ENCODE measurements at places on chromosomes 2 and 18.
A peak's percentile ranks its signal among the peaks of the same experiment; 100 is the strongest.

- DNase-seq: peak; percentile 23
These were observed 111.4 kb downstream of the NFATC1 start for GRCh38 chr18:79507076-79507545.

- no peak for DNase-seq
These were observed 22.6 kb downstream of the MMADHC start for GRCh38 chr2:149564983-149565382.

GRCh38 chr2:143121079-143121478 lies 8.1 kb upstream of the ARHGAP15 start:
- no peak for DNase-seq

GRCh38 chr2:191604154-191604553 lies 73.8 kb upstream of the NABP1 start:
- no peak for DNase-seq

DNA sequence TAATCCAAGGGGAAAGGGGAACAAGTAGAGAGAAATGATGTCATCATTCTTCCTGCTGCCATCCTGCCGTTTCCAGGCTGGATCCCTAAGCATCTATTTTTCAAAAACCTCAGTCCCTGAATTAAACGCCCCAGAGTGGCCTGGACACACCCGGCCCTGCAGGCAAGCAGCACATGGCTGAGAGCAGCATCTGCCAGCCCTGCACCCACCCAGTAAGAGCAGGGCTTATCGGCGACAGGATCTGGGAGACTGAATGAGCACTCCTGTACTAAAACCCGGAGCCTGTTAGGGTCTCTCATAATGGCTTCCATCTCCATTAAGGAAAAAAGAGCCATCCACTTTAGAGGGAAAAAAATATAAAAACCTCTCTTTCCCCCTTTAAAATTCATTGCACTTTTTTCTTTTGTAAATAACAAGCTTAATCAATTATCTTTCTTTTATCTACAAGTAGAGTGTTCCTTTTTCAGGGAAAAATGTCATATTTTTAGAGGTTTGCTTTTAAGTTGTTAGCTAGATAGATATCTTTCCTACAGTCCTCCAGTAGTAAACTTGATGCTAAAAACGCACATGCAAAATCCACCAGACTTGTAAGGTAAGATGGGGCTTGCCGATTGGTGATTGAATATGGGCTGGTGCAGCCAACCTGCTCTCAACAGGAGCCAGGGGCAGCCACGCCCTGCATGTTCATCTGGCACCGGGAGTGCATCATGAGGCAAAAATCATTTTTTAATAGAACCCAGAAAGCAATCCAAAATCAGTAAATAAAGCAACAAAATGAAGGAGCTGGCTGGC lies 457.8 kb downstream of the EIPR1 start:
- DNase-seq: no peak
